ENCODE measurements at places on chromosomes 6 and 20.

GRCh38 chr6:41647061-41647511, 8.8 kb downstream of the MDFI start:
- DNase-seq = no peak

GRCh38 chr6:52551483-52552277, 25.2 kb downstream of the TRAM2 start:
- DNase-seq = no peak

- no peak for DNase-seq
These were observed 94.7 kb upstream of the NXT1 start for GRCh38 chr20:23255716-23256385.

- DNase-seq = no peak
These were observed 233.1 kb downstream of the PACRG start for GRCh38 chr6:162960679-162961457.

DNA sequence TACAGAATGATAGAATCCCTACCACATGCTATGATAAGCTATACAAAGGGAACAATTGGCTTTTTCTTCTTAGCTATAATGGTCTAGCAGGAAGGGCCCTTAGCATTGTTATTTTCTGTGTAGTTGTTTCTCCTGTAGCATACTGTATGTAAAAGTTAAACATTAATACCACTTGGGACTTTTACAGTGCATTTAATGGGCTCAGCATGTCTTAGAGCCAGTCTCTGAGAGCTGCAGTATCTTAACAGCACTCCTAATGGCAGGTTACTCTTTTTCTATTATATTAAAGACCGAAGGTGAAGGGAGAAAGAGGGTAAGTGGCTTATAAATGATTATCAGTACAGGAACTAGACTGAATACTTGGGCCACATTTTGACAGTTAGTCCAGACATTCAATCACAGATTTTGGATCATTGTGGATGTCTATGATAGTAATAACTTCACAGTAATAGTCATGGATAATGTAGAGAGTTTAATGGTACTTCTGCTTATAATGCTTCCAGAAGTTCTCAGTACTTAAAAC, 290.7 kb downstream of the PHF3 start:
- DNase-seq = no peak

GRCh38 chr20:58669287-58670006, 18.4 kb downstream of the STX16 start:
- no peak for DNase-seq

GRCh38 chr6:133621751-133622150, 267.2 kb upstream of the TCF21 start:
- DNase-seq = no peak

GRCh38 chr6:42419490-42420280, 32.0 kb downstream of the TRERF1 start:
- no peak for DNase-seq

DNA sequence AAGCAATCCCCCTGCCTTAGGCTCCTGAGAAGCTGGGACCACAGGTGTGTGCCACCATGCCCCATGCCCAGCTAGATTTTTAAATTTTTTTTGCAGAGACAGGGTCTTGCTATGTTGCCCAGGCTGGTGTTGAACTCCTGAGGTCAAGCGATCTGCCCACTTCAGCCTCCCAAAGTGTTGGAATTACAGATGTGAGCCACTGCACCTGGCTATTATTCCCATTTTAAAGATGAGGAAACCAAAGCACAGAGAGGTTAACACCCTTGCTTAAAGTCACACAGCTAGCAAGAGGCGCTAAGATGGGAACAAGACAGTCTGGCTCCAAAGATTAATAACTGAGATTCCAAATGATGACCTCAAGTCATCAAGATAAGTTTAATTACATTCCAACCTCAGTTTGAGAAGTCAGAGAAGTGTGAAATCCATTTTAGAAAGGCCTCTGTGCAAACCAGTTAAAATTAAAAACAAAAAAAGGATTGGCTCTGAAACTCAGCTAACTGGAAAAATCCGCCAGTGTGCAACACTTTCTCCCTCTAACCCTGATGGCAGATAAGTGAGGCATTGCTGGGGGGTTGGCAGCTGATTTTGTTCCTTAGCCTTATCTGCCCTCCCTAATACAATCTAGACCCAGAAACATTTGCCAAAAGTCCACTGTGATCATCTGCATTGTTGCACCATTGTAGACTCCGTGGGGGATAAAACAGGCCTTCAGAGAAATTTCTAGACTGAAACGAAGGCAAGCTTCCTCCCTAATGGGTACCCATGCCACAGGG, 55.5 kb downstream of the CPNE5 start:
- no peak for DNase-seq

DNA sequence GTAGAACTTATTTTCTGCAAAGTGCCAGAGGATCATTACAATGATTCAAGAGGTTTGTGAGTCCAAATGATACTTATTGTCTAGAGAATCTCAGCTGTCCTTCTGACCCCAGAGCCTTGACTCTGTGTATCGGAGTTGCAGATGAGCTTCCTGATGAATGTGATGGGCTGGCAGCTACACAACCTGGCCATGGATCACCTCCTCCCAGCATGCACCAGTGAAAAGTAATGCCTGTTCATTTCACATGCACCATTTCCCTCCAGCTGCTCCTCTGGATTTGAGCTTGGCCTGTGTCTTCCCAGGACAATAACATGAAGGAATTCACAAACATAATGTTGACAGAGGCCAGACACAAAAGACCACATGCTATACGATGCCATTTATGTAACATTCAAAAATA, 30.0 kb downstream of the SNHG17 start:
- no peak for DNase-seq

- DNase-seq = no peak
These were observed 137.1 kb downstream of the CDC5L start for GRCh38 chr6:44524476-44525227.

DNA sequence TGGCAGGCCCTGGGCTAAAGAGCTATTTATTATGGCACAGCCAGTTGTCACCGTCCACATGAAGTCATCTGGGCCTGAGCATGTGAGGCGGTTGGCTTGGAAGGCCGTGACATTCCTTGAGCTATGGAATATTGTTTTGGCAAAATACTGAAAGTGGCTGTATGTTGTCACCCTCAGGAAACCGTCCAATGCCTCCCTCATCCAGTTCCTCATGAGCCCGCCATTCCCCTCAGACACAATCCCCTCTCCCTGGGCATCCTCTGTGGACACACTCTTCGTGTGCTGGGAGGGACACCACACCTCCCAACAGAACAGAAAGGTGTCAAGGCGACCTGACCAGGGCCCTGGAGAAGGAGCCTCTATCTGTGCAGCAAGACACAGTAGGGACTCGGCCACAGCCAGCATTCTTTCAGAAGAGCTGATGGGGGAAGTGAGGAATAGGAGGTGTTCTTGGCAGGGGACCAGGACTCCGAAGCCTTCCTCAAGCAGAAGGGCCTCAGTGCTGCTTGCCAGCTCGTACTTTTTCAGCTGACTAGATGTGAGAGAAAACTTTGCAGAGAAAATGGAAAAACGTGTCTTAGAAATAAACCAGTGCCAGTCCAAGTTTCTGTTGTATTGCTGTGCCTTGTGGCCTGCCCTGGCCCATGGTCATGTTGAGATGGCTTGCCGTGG, 120.5 kb downstream of the SOD2 start:
- no peak for DNase-seq

DNA sequence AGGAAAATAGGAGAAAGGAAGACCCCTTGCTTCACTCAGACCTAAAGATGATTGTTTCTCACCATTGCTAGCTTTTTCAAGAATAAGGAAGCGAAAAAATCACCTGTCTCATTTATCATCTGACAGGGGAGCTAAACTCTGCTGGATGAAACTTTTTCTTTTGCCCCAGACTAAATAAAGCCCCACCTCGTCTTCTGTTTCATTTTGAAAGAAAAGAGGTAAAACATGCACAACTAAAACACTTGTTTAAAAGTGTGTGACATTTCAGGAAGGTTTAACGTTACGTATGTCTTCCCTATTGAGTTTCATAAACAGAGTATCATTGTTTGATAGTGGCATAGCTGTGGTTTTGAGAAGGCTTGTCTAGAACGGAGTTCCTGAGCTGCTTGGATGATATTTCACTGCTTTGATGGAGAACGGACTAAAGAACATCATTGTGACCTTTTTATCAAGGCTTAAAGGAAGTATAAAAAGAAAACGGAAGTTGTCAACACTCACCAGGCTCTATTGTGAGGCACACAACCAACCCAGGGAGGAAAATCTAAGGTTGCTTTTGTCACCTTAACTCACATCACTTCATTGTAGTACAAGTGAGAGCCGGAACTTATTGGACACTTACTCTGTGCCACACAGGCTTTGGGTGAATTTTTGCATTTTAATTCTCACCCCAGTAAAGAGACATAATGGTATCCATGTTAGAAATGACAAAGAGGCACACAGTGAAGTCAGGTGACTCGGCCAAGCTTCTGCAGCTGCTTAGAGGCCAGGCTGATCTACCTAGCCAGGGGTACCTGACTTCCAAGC, 29.5 kb downstream of the TSHZ2 start:
- DNase-seq = no peak

- DNase-seq = no peak
These were observed 1.8 kb upstream of the TTLL2 start for GRCh38 chr6:167323111-167323510.

- DNase-seq = peak; percentile 75
These were observed 81.9 kb upstream of the E2F3 start for GRCh38 chr6:20319520-20320357.

DNA sequence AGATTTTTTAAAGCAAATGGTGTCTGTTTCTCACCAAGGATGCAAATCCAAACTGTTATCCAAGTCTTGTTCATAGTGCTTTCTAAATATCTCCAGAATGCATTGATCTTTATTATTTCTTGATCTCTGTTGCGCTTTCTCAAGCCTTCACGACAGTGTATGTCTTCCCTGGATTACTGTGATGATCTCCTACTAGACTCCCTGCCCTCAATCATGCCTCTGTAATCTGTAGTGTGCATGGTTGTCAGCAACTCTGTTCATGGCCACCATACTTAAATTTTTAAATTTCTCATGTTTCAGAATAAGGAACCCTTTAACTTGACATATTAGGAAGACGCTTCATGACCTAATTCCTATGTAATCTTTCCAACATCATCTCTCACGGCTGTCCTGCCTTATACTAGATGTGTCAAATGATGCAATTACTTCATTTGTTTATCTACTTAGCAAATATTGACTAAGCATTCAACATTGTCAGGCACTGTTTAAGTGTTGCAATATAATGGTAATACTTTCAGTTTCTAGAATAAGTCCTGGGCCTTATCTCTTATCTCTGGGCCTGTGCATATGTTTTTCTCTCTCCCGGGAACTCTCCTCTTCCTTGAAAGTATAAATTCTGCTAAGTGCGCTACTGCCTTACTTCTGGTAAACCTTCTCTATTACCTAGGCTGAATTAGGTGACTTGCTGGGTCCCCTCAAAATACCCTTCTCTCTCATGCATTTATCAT, 25.6 kb upstream of the AHI1 start:
- no peak for DNase-seq

DNA sequence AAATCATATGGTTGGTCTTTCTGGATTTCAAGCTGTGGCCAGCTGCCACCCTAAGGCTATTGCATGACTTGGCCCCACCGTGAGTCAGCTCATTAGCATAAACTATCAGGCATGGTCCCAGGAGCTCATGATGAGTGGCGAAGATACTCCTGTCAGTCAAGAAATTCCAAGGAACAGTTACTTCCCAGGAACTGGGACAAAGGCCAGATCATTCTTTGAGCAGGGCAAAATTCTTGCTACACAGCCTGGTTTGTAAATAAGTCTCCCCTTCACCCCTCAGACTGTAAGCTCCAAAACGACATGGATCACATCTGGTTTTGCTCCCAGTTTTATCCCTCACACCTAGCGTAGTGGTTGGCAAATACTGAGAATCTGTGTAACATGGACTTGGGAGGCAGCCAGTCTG, 33.0 kb upstream of the KIAA1586 start:
- no peak for DNase-seq

DNA sequence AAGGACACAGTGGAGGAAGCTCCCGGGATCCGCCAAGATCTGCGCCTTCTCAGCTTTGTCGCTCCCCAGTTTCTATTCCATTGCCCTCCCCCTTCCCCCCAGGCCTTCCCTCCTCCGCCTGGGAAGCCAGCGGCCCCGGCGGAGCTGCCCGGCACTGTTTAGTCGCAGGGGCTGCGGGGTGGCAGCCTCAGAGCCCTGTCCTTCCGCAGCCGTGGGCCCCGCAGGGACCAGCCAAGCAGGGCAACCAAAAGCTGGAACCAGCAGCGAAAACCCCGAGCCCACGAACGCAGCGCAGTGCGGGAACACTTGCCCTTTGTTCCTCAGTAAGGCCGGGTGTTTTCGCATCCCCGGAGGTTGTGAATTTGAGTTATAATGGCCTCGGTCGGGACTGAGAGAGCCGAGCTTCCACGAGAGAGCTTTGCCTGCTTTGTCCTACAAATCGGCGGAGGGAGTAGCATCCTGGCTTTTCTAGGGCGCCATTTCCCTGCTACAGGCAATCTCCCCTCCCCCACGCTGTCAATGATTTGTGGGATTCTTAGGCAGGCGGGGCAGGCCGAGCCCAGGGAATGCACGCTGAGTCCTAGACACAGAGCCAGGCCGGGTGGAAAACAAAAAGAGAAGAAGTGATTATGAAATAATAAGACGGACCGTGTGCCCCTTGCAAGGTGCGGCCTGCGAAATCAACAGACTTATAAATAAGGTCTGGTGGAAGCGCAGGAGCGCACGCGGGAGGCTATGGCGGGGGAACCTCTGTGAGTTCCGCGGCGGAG, 4.0 kb upstream of the TUBB2B start:
- no peak for DNase-seq

GRCh38 chr6:149055195-149055899, 262.2 kb upstream of the TAB2 start:
- DNase-seq = no peak

- DNase-seq = no peak
These were observed 92.7 kb downstream of the SASH1 start for GRCh38 chr6:148435386-148435785.

- DNase-seq = no peak
These were observed 401.8 kb downstream of the SAMD5 start for GRCh38 chr6:147910281-147910680.

DNA sequence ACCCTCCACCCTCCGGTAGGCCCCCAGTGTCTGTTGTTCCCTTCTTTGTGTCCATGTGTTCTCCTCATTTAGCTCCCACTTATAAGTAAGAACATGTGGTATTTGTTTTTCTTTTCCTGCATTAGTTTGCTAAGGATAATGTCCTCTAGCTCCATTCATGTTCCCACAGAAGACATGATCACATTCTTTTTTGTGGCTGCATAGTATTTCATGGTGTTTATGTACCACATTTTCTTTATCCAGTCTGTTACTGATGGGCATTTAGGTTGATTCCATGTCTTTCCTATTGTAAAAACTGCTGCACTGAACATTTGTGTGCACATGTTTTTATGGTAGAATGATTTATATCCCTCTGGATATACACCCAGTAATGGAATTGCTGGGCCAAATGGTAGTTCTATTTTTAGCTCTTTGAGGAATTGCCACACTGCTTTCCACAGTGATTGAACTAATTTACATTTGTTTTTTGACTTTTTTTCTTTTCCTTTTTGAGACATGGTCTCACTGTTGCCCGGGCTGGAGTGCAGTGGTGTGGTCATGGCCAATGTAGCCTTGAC, 4.5 kb downstream of the KPNA5 start:
- no peak for DNase-seq
